Mesothelial cell of epicardium (in vitro differentiated cells): ENCODE measurements at places on chromosomes 1 and 21.

- H3K27me3 ChIP-seq: peaks cover 14% of the 10 kb centered on the region
- DNase-seq: no peak
- H3K27ac ChIP-seq: no peak overlapping the region
- no peaks in the 10 kb centered on the region for H3K36me3 ChIP-seq
- H3K4me1 ChIP-seq: peaks cover 12% of the 10 kb centered on the region
- no peak overlapping the region for H3K4me3 ChIP-seq
Measured at GRCh38 chr1:6396998-6397397, 3.4 kb upstream of the ACOT7 start.

DNA sequence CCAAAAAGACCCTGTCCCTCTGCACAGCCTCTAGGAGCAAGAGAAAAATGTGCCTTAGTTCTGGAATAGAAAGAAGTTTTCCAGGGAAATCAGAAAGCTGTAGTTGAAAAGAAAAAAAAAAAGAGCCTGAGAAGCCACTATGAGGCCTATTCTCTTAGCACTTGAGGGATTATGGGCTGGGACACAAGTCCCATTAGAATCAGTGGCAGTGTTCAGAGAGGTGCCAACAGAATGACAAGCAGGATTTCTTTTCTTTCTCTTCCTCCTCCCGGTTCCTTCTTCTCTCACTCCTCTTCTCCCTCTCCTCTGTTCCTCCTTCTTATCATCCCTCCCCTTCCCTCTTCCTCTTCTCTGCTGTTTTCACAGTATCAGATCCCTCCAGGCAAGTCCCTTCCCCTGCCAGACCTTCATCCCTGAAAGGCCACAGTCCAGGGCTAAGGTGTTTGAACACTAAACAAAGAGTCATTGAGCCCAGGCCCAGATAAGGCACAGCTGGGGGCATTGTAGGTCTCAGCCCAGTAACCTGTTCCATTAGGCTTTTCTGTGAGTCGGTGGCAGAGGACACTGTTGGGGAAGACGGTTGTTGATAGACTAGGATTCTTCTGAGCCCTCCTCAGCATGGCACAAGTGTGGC, 64.7 kb upstream of the LPGAT1 start:
- DNase-seq: no peak
- no peaks in the 10 kb centered on the region for H3K4me1 ChIP-seq
- no peak overlapping the region for H3K4me3 ChIP-seq
- H3K36me3 ChIP-seq: no peaks in the 10 kb centered on the region
- H3K27me3 ChIP-seq: peaks cover 2% of the 10 kb centered on the region

DNA sequence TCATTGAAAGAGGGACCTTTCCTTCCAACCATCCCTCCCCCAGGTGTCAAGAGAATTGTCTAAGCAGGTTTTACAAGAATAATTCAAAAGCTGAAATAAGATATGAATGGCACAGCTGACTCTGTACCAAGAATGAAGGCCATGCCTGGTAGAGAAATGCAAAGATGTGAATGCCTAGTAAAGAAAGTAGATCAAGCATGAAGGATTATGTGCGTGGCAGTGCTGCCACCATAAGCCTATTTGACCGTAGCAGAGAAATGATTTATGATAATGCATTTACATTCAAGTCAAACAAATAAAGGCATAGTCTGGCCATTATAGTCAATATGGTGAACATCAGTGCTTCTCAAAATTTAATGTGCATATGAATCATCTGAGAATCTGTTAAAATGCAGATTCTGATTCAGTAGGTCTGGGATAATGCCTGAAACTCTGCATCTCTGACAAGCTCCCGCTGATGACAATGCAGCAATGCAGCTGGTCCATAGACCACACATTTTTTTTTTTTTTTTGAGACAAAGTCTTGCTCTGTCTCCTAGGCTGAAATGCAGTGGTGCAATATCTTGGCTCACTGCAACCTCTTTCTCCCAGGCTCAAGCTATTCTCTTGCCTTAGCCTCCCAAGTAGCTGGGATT, 16.6 kb upstream of the CLCA4 start:
- no peaks in the 10 kb centered on the region for H3K36me3 ChIP-seq
- H3K4me3 ChIP-seq: no peak overlapping the region
- no peaks in the 10 kb centered on the region for H3K27me3 ChIP-seq
- no peak for DNase-seq

- H3K27ac ChIP-seq: no peak overlapping the region
- no peaks in the 10 kb centered on the region for H3K4me1 ChIP-seq
- H3K36me3 ChIP-seq: no peaks in the 10 kb centered on the region
- no peak for DNase-seq
- H3K27me3 ChIP-seq: no peaks in the 10 kb centered on the region
Measured at GRCh38 chr1:216310776-216311175, 112.5 kb downstream of the USH2A start.

- H3K27ac ChIP-seq: no peak overlapping the region
- H3K4me3 ChIP-seq: no peak overlapping the region
- no peaks in the 10 kb centered on the region for H3K4me1 ChIP-seq
- no peaks in the 10 kb centered on the region for H3K27me3 ChIP-seq
- no peaks in the 10 kb centered on the region for H3K36me3 ChIP-seq
- DNase-seq: no peak
Measured at GRCh38 chr21:15130751-15131150, 66.0 kb upstream of the NRIP1 start.
